ENCODE measurements at places on chromosomes 16 and 17. TPM values are rescaled to one million over a fixed set of nuclear protein-coding genes. Genes with fewer than 3 reads are reported as not detected.

DNA sequence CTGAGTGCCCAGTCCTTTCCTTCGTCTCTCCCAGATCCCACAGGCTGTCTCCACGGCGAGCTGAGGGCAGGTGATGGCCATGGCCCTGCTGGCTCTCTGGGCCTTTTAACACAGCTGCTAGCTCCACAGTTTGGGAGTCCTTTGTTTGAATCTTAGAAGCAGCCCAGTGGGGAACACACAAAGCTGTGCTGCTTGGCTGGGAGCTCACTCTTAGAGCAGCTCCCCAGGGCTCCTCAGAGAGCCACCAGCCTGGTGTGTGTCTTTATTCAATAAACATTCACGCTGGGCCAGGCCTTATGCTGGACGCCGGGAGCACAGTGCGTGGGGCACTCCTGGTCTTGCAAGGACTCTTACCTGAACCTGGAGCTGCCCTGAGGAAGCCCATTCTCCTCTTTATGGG, 29.7 kb downstream of the WNT3 start:
- H3K4me1 ChIP-seq = no peaks in the 10 kb centered on the region
- no peak for DNase-seq
- H3K27me3 ChIP-seq = peaks cover 5% of the 10 kb centered on the region
- H3K27ac ChIP-seq = no peak overlapping the region
- no peak overlapping the region for H3K4me3 ChIP-seq
- H3K36me3 ChIP-seq = no peaks in the 10 kb centered on the region

DNA sequence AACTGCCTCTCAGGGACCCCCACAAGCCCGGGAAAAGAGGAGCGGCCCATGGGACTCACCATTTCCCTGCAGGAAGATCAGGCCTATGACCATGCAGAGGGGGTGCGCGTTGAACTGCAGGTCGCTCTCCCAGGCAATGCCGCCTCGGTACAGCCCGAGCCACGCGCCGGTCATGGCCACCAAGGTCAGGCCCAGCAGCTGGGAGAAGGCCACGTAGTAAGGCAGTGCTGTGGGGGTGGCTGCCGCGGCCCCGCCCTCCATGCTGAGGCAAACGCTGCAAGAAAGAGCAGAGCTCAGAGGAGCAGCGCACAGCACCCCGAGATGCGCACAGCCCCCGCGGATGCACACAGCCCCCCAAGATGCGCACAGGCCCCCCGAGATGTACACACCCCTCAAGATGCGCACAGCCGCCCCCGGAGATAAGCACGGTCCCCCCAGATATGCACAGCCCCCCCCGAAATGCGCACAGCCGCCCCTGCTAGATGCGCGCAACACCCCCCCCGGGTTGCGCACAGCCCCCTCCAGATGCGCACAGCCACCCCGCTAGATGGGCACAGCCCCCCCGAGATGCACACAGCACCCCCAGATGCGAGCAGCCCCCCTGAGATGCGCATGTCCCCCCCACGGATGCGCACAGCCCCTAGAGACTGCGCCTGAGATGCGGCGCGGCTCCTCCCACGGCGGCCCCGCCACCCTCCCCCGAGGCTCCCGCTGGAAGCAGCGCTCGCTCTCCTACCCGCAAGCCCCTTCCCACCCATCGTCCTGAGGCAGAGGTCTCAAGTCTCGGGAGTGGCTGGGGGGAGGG, 8.6 kb downstream of the CYB561 start:
- H3K36me3 ChIP-seq = peaks cover 14% of the 10 kb centered on the region

- H3K4me1 ChIP-seq = no peaks in the 10 kb centered on the region
- H3K27ac ChIP-seq = no peak overlapping the region
- DNase-seq = no peak
- no peak overlapping the region for H3K4me3 ChIP-seq
Measured at GRCh38 chr16:80372341-80372740, 168.5 kb upstream of the DYNLRB2 start.

DNA sequence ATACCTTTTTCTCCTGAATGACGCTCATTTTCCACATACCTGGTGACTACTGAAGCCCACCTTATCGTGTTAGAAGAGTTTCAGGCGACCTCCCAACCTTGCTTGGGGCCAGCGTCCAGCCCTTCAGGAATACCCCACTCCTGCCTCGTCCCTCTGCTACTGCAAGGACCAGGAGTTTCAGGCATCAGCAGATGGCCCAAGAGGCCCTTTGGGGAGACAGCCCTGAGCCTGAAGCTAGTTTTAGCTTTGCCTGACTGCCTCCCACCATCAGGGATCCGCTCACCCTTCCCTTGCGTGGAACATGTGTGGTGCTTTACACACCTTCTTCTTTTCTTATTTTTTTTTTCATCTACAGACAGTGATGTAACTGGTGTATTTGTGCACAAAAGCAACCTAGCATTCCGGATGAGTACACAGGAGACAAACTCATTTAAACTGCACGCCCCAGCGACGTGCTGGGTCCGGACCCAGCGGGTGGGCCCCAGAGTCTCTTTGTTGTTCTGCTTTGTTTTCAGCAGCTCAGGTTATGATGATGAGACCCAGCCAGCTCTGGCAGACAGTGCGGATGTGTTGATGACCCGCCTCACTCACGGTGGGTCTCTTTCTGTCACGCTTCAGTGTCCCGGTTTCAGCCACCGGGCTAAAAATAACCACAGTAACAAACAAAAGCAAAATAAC, 242.4 kb downstream of the C16orf95 start:
- peaks cover 2% of the 10 kb centered on the region for H3K27me3 ChIP-seq
- H3K27ac ChIP-seq = no peak overlapping the region
- DNase-seq = no peak
- H3K36me3 ChIP-seq = no peaks in the 10 kb centered on the region
- H3K4me1 ChIP-seq = no peaks in the 10 kb centered on the region

- no peak overlapping the region for H3K27ac ChIP-seq
- H3K27me3 ChIP-seq = no peaks in the 10 kb centered on the region
- DNase-seq = peak; percentile 55
- H3K4me3 ChIP-seq = no peak overlapping the region
- H3K4me1 ChIP-seq = peaks cover 14% of the 10 kb centered on the region
Measured at GRCh38 chr17:27609611-27610303, 21.2 kb upstream of the LGALS9 start.

DNA sequence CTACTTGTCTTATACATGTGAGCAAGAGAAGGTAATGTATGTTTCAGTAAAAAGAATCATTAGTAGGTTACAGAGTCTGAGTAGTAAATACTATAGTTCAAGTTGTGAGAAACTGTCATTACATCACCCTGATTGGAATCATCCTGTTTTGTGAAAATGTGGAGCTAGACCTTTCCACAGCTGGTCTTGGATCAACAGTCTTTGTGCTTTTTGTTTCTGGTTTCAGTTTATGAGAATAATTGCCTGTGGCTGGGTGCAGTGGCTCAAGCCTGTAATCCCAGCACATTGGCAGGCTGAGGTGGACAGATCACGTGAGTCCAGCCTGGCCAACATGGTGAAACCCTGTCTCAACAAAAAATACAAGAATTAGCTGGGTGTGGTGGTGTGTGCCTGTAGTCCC, 19.7 kb upstream of the SHISA9 start:
- no peak overlapping the region for H3K4me3 ChIP-seq
- no peak overlapping the region for H3K27ac ChIP-seq
- H3K4me1 ChIP-seq = no peaks in the 10 kb centered on the region
- peaks cover 8% of the 10 kb centered on the region for H3K27me3 ChIP-seq

- peaks cover 32% of the 10 kb centered on the region for H3K4me1 ChIP-seq
- H3K27me3 ChIP-seq = no peaks in the 10 kb centered on the region
- no peak overlapping the region for H3K4me3 ChIP-seq
- H3K36me3 ChIP-seq = peaks cover 32% of the 10 kb centered on the region
- no peak overlapping the region for H3K27ac ChIP-seq
Measured at GRCh38 chr16:66886914-66887313, 6.6 kb downstream of the PDP2 start.

DNA sequence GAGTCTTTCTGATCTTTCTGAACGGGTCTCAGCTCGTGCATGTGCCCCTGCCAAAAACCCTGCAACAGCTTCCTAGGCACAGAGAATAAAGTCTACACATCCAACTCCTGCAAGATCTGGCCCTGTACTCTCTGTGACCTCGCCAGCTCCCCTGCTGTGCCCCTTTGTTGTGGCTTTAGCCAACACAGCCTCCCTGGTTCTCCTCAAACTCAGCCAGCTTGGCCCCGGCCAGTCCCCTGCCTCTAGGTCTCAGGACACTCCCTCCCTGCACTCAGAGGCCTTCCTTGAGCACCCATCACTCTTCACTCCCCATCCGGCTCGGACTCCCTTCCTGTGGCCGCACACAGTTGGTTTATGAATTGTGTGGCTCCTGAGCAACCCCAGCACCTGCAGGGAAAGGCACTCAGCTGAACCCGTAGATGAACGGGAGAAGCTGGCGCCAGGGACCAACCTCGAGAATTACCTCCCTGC, 1.4 kb downstream of the CEP131 start:
- H3K36me3 ChIP-seq = no peaks in the 10 kb centered on the region
- DNase-seq = no peak
- H3K4me3 ChIP-seq = peak overlapping the region; percentile 73
- peaks cover 16% of the 10 kb centered on the region for H3K4me1 ChIP-seq
- H3K27me3 ChIP-seq = no peaks in the 10 kb centered on the region
- peak overlapping the region; percentile 65 for H3K27ac ChIP-seq

DNA sequence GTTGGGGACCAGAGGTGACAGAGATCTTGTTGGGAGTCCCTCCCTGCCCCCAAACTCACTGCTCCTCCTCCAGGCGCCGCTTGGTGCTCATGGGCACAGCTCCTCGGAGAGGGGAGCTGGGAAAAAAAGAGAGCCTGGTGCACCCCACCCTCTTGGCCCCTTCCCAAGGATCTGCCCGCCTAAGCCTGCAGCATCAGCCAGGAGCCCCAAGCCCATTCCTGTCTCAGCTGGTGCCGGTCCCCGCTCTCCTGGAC, 400 bp downstream of the HCFC1R1 start:
- peaks cover 8% of the 10 kb centered on the region for H3K27me3 ChIP-seq
- peaks cover 19% of the 10 kb centered on the region for H3K36me3 ChIP-seq
- H3K4me1 ChIP-seq = peaks cover 55% of the 10 kb centered on the region

GRCh38 chr16:2170080-2170479, 14.5 kb downstream of the TRAF7 start:
- peaks cover 7% of the 10 kb centered on the region for H3K36me3 ChIP-seq
- H3K27me3 ChIP-seq = no peaks in the 10 kb centered on the region

GRCh38 chr16:13414154-13414553, 505.8 kb upstream of the ERCC4 start:
- H3K27ac ChIP-seq = no peak overlapping the region
- H3K36me3 ChIP-seq = no peaks in the 10 kb centered on the region
- H3K4me3 ChIP-seq = no peak overlapping the region
- no peak for DNase-seq

DNA sequence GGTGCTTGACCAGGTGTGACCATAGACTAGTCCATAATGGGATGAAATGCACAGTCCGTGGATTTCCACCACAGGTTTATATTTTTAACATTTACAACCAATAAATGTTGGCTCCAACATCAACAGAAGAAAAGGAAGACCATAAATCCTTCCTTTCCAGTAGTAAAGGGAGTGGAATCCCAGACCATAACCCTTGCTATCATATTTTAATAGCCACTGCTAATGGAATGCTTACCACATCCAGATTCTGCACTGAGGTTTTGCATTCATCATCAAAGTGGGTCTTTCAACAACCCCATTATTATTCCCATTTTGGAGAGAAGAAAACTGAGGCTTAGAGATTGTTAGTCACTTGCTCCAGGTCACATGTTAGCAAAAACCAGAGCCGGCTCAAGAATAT, 106.7 kb downstream of the FOXL1 start:
- H3K27ac ChIP-seq = no peak overlapping the region
- H3K36me3 ChIP-seq = no peaks in the 10 kb centered on the region
- no peaks in the 10 kb centered on the region for H3K4me1 ChIP-seq
- H3K4me3 ChIP-seq = no peak overlapping the region

- no peaks in the 10 kb centered on the region for H3K36me3 ChIP-seq
- H3K27ac ChIP-seq = peak overlapping the region; percentile 89
- DNase-seq = no peak
- H3K4me3 ChIP-seq = peak overlapping the region; percentile 67
- peaks cover 12% of the 10 kb centered on the region for H3K4me1 ChIP-seq
Measured at GRCh38 chr16:49527611-49528010, 154.0 kb downstream of the C16orf78 start.

DNA sequence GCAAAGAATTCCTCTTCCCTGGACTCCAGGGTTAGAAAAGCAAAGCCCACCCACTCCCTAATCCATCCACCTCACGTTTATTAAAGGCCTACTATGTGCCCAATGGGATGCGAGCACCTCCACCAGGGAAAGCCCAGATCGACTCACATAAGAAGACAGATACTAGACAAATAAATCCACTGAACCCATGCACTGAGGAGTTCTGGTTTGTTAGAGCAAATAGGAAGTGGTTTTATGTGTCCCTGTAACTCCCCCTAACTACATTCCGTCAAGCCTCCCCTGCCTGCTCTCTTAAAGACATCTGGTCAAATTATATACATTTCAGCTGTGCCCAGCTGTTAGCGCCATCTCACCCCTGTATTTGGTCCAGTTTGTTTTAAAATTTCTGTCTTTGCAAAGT, 218.5 kb upstream of the RPL38 start:
- no peaks in the 10 kb centered on the region for H3K36me3 ChIP-seq
- DNase-seq = no peak
- peaks cover 11% of the 10 kb centered on the region for H3K4me1 ChIP-seq
- H3K27ac ChIP-seq = no peak overlapping the region
- no peak overlapping the region for H3K4me3 ChIP-seq

DNA sequence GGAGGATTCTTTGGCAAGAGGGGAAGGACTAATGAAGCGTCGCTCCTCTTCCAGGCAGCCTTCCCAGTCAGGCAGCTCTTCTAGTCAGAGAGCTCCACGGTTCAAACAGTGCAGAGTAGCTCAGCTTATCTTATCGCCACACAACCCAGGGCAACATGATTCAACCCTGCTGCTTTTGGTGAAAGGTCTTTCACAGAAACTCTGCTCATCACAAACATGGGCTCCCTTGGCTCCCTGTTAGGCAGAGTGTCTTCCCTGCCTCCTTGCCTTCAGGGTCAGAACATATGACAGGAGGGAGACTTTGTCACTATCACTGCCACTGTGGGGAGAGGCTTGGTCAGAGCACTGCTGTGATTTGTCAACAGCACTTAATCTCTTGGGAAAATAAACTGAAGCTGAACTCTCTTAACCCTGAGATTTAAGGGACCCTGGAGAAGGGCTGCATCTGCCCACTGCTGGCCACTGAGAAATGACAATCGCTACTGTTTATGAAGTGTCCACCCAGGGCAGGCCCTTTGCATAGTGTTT, 6.9 kb upstream of the SLC13A2 start:
- peaks cover 3% of the 10 kb centered on the region for H3K27me3 ChIP-seq
- H3K4me1 ChIP-seq = peaks cover 21% of the 10 kb centered on the region
- no peak for DNase-seq
- no peak overlapping the region for H3K4me3 ChIP-seq
- H3K36me3 ChIP-seq = no peaks in the 10 kb centered on the region

TEKT1 gene
- not detected for total RNA-seq

TMEM256 gene
- 48.3 TPM for total RNA-seq

RPH3AL gene
- total RNA-seq = 3.2 TPM

FOXC2 gene
- total RNA-seq = not detected

CSH1 gene
- not detected for total RNA-seq

NUPR1 gene
- total RNA-seq = not detected

CCL1 gene
- 0.87 TPM for total RNA-seq

RGS9 gene
- total RNA-seq = 6.3 TPM

IL34 gene
- total RNA-seq = not detected

KRTAP4-5 gene
- not detected for total RNA-seq

HOXB2 gene
- total RNA-seq = 3.4 TPM

CMTM1 gene
- 15.3 TPM for total RNA-seq

BEAN1 gene
- total RNA-seq = not detected
